ENCODE measurements at places on chromosomes 3 and 15.
A peak's percentile ranks its signal among the peaks of the same experiment; 100 is the strongest.

GRCh38 chr3:25033407-25034029 is 394.5 kb upstream of the RARB start:
- peak; percentile 70 for DNase-seq

GRCh38 chr15:77541421-77542181 is 91.1 kb downstream of the LINGO1 start:
- DNase-seq: peak; percentile 80

DNA sequence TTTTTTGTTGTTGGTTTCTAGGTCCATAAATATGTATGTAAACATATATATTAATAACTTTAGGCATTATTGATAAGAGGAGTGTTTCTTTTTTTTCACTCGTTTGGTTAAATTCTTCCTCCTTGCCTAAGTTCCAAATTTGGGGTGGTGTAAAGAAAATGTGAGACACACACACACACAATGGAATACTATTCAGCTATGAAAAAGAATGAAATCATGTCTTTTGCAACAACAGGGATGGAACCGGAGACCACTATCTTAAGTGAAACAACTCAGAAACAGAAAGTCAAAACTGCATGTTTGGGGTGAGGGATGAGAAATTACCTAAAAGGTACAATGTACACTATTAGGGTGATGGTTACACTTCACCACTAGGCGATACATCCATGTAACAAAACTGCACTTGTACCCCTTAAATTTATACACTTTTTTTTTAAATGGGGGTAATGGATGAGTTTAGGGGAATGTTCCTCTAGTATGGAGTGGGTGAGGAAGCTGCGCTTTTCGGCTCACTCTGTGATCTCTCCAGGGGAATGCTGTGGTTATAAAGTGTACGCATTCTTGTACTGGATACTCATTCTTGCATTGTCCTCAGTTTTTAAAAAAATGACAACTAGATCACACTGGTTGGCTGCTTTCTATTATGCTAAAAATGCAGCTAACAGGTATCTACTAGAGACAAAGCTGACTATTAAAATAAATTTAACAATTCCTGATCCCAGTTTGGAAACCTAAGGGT is 50.8 kb upstream of the PPARG start:
- DNase-seq: no peak

DNA sequence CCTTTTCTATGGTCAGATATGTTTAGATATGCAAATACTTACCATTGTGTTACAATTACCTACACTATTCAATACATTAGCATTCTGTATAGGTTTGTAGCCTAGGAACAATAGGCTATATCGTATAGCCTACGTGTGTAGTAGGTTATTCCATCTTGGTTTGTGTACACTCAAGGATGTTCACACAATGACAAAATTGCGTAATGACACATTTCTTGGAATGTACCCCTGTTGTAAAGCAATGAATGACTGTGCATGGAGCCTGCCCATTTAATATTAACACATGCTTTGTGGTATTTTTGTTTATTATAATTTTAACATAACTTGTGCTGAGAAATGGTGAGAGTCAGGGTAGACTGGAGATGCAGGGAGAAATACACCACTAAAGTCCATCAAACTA is 154.9 kb downstream of the LEKR1 start:
- DNase-seq: no peak

GRCh38 chr3:120708408-120708807 is 26.4 kb upstream of the HGD start:
- DNase-seq: no peak

- DNase-seq: no peak
These were observed 35.9 kb upstream of the DNAJC13 start for GRCh38 chr3:132381348-132381944.

GRCh38 chr3:58111513-58112184 is 99.1 kb downstream of the DNASE1L3 start:
- DNase-seq: peak; percentile 29

GRCh38 chr3:135218304-135218703 is 423.2 kb downstream of the EPHB1 start:
- DNase-seq: peak; percentile 31

DNA sequence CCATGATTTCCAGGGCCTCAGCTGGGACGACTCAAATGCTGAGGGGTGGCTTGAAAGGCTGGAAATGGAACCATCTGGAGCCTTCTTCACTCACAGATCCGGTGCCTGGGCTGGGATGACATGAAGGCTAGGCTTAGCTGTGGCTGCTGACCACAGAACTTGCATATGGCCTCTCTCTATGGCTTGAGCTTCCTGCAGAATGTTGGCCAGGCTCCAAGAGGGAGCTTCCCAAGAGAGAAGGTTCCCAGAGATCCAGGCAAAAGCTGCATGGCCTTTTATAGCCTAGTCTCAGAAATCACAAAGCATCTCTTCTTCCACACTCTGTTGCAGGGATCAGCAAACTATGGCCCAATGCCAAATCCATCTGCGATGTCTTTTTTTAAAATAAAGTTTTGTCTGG is 44.8 kb downstream of the GATM start:
- DNase-seq: peak; percentile 44

- DNase-seq: no peak
These were observed 36.4 kb downstream of the ZDHHC3 start for GRCh38 chr3:44939581-44940036.

- DNase-seq: no peak
These were observed 102.8 kb downstream of the GABRB3 start for GRCh38 chr15:26670116-26670515.

- DNase-seq: no peak
These were observed 110.9 kb downstream of the BDH1 start for GRCh38 chr3:197444793-197445379.

DNA sequence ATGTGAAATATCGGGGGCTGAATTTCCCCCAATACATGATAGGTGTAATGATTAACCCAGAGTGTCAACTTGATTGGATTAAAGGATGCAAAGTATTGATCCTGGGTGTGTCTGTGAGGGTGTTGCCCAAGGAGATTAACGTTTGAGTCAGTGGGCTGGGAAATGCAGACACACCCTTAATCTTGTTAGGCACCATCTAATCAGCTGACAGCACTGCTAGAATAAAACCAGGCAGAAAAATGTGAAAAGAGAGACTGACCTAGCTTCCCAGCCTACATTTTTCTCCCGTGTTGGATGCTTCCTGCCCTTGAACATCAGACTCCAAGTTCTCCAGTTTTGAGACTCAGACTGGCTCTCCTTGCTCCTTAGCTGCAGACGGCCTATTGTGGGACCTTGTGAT is 247.8 kb downstream of the OTOL1 start:
- peak; percentile 2 for DNase-seq

DNA sequence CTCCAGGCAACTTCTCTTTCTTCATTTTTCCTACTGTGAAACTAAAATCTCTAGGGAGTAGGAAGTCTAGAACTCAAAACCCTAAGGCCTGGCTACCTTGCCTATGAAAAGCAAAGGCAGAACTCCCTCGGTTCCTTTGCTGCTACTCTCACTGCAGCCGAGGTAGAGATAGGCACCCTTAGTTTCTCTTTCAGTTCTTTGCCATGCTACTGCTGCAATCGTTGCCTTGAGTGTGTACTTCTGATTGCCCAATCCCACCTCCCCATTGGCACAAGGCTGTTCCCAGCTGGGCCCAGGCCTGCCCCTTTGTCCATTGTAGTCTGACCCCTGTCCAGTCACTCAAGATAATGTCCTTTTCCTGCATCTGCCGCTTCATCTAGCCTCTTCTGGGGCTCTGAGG is 92.3 kb upstream of the MRPS22 start:
- no peak for DNase-seq

GRCh38 chr3:174162550-174162949 is 696.6 kb upstream of the NAALADL2 start:
- no peak for DNase-seq

DNA sequence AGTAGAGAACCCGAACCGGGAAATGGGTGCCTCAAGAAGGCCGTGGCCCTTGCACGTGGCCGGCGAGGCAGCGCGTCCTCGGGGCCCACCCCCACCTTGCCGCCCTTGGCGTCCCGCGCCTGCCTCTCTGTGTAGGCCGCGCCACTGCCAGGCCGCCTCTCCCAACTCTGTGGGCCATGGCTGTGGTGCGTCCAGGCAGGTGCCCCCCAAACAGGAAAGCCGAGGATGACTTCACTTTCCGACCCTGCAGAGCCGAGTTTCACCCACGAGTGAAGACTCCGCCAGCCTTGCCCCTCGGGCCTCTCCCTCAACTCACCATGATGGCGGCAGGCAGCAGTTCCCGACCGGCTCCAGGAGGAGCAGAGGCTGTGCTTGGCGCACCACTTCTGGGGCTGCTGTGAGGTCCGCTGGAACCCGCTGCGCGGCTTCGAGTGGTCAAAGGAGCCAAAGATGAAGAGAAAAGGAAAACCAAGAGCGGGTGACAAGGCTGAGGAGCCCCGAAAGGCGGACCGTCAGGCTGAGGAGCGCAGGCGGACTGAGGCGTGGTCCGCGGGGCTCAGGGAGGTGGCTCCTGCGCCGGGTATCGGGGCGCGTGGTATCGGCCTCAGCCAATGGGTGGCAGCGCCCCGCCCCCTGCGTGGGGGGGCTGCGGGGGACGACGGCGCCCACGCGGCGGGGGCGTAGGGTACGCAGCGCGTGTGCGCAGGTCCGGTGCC is at the start of gene DAZL:
Gene DAZL, minus strand, starts transcription at position 537 of the 716 bp plus-strand sequence. Its CDS starts 218 bp downstream, at position 319.
- DNase-seq: no peak

DNA sequence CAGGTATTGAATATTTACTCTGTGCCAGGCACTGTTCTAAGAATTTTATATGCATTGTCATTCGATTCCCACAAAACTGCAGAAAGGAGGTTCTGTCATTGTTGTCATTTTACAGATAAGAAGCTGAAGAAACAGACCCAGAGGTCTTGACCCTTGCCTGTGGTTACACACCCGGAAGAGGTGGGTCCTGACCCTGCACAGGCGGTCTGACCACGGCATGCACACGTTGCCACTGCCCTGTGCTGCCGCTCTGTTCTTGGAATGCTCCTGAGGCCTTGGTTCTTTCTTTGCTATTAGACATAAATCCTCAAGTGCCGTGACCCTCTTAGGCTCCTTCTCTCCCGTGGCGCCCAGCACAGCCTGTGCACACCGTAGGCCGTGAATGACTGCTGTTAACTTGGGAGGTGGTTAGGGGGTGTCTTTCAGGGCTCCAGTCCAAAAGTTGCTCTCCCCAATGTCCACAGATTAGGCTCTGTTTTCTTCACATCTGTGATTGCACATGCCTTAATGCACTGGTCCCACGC is 74.1 kb upstream of the PLXNA1 start:
- no peak for DNase-seq

DNA sequence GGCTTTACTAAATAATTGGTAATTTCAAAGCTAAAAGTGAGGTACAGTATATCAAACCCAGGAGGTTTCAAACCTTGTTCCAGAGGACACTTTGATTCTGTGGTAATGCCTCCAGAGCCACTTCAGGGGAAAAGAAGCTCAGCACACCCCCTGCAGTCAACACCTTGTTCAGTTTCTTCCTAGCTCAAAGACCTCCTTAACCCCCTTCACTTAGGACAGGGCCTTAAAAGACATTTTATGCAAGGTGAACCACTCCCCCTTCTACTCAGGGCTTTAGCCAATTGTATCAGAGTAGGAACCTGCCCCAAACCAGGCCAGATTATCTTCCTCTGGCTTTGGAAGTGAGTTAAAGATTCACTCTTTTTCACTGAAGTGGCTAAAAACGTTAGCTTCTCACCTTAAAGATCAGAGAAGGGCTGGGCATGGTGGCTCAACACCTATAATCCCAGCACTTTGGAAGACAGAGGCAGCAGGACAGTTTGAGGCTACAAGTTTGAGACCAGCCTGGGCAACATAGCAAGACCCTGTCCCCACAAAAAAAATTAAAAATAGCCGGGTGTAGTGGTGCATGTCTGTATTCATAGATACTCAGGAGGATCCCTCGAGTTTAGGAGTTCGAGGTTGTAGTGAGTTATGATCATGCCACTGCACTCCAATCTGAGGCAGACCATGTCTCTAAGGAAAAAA is 3.4 kb downstream of the DENND6A start:
- no peak for DNase-seq

GRCh38 chr3:23807424-23808015 is 1.8 kb downstream of the UBE2E1 start:
- DNase-seq: no peak

DNA sequence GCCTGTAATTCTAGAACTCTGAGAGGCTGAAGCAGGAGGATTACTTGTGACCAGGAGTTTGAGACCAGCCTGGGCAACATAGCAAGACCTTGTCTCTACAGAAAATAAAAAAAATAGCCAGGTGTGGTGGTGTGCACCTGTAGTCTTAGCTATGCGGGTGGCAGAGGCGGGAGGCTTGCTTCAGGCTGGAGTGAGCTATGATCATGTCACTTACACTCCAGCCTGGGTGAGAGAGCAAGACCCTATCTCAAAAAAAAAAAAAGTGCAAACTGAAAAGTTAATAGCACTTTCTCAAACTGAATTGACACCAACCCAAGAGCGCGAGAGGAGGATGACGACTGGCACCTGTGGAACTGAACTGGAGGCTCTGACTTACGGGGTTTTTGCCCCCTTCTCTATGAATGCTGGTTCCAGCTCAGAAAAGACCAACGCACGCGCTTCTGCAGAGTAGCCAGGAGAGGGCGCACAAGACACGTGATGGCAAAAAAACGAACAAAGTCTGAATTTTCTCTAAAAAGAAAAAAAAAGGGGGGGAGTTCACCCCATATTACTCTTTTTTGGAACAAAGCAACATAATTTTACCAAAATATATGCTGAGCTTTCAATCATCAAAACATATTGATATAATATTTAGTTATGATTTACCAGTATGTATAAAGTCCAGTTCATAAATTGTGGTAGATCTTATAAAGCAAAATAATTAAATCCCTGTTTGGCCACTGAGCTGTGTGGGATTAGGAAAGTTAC is 23.7 kb downstream of the CFAP92 start:
- DNase-seq: peak; percentile 82

DNA sequence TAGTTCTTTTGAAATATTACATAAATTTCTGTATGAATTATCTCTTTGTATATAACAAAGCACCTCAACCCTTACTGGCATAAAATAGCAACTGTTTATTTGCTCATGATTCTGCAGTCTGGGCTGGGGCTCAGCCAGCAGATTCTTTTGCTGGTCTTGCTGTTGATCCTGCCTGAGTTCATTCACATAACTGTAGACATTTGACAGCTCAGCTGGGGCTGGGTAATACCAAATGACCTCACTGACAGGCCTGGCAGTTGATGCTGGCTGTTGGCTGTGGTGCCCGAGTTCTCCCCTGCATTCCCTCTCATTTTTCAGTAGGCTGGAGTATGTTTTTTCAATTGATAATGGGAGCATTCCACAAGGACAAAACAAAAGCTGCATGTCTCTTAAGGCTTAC is 449.9 kb upstream of the GOLIM4 start:
- peak; percentile 64 for DNase-seq

- DNase-seq: peak; percentile 97
These were observed 2.0 kb downstream of the AHSG start for GRCh38 chr3:186614597-186615483.

Data from eye (tissue), 1 donor.